Amygdala (tissue), 56 donors: ENCODE measurements at places on chromosomes 1 and 21.

GRCh38 chr1:153210206-153210605, 7.0 kb downstream of the LELP1 start:
- DNase-seq, result no peak

DNA sequence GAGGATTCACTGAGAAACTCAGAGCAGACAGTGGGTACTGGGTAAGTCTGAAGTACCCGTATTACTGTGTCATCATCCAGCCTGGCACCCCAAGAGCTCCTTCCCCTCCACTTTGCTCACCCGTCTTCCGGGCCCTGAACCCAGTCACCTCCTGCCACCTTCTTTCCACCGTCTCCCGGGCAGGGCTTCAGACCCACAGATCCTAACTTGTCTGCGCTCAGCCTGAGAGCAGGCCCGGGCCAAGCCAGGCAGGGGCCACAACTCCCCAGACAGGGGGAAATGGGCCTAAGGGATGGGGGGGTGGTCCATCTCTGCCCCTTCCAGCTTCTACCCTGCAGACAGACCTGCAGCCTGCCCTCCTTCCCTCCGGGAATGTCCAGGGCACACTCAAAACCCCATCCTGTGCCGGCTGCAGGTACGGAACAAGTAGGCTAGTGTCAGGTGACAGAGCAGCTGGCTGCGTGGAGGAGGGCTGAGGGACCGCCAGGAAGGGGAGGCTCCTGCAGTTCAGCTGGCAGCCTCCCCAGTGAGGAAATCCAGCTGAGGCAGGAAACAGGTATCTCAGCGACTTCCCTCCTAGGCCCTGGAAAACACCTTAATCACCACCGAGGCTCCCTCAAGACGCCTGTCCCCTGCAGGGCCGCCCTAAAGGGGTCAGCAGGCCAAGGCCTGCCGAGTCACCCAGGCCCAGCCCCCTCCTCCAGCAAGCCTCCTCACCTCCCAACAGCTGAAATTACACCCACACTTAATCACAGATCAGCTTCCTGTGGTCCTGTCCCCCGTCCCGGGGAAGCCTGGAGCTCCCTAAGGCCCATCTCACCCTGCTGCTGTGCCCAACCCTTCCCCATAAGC, 3.5 kb downstream of the HSPG2 start:
- no peak for DNase-seq

DNA sequence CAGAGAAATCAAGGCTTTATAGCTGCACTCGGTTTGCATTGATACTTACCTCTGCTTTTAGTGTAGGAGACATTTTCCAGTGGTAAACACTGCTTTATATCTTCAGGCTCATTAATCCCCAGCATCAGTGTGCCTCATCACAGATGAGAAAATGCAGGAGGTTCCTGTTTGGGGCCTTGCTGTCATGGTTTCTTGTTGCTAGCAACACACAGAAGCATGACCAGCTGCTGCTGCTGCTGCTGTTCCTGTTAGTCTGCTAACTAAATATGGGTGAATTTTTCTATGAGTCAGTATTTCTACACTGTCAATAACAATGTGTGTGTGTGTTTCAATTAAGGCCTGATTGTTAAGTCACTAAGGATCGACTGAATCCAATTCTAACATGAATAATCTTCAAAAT, 85.8 kb upstream of the RGS1 start:
- DNase-seq, result no peak

GRCh38 chr1:175878775-175879174, 135.4 kb upstream of the TNR start:
- DNase-seq, result no peak

DNA sequence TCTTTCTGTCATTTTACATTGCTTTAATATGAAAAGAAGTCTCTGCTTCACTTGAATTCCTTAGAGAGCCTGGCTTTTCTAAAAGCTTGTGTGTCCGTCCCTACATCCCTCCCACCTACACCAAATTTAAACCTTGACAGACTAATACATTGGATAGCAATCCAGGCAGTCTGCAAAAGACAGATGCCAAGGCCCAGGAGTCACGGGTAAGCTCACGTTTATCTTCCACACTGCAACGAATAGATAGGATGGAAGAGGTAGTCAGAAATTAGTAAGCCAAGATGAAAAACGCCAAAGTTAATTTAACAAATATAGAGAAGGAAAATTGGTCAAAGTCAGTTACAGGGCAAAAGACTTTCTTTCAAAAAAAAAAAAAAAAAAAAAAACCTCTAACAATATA, 338.1 kb downstream of the SMYD3 start:
- DNase-seq, result no peak
